ENCODE measurements at places on chromosomes 3 and 15.

- no peak for DNase-seq
Observed at GRCh38 chr3:115598216-115598615, 25.1 kb upstream of the GAP43 start.

- no peak for DNase-seq
Observed at GRCh38 chr3:7271631-7272030, 410.7 kb downstream of the GRM7 start.

DNA sequence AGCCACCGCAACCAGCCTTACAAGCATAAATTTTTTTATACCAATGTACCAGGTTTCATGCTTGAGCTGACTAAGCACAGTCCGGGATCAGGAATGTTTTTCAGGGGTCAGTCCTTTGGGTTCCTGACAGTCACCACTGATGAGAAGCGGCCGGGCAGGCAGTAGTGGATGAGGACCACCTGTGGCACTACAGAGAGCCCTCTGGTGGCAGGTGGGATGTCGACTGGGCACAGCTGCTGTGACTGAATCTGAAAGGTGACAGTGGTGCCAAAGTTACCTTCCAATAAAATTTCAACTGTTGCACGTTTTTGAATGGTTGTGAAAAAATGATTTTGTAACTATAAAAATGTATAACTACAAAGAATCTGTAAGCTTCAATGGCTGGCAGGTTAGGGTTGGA, 34.0 kb downstream of the TPRA1 start:
- no peak for DNase-seq

- no peak for DNase-seq
Observed at GRCh38 chr15:85354461-85354860, 25.9 kb upstream of the AKAP13 start.

DNA sequence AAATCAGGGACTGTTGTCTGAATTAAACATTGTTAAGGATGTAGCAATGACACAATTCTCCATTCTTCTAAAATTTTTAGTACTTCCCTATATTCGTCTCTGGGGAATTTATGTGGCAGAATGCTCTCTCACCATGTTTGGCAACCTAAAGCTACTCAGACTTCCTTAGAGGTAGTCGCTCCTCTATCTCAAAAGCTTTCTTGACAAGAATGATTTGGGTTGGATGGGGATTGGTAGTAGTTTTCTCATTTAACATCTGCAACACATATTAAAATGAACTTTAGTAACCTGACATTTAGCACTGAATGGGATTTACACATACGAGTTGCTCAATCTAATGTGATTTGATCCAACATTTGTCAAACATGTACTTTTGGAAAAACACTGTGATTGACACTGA, 233.3 kb downstream of the RBMS3 start:
- DNase-seq, result no peak

- DNase-seq, result peak; percentile 63
Observed at GRCh38 chr3:184155644-184156521, 706 bp downstream of the DVL3 start.

DNA sequence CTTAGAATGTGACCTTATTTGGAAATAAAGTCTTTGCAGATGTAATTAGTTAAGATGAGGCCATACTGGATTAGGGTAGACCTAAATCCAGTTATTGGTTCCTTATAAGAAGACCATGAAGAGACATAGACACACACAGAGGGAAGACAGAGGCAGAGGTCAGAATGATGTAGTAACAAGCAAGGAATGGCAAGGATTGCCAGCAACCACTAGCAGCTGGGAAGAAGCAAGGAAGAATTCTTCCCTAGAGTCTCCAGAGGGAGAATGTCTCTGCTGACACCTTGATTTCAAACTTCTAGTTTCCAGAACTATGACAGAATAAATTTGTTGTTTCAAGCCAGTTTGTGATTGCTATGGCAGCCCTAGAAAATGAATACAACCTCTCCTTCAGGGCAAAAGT, 116.7 kb downstream of the WDR76 start:
- no peak for DNase-seq

DNA sequence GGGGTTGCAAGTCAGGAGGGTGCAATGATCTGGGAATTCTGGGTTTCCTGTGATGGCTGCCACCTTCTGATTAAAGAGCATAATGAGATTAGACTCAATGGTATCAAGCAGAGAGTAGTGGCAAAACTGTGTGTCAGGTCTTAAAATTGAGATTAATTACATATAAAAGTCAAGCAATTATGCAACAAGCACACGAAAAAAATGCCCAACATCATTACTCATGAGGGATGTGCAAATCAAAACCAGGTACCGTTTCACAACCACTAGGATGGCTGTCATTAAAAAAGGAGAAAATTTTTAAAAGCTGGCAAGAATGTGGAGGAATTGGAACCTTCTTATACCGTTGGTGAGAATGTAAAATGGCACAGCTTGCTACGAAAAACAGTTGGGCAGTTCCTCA, 205.0 kb downstream of the OSBPL10 start:
- DNase-seq, result no peak

GRCh38 chr15:93789441-93789840, 441.9 kb upstream of the MCTP2 start:
- DNase-seq, result no peak

DNA sequence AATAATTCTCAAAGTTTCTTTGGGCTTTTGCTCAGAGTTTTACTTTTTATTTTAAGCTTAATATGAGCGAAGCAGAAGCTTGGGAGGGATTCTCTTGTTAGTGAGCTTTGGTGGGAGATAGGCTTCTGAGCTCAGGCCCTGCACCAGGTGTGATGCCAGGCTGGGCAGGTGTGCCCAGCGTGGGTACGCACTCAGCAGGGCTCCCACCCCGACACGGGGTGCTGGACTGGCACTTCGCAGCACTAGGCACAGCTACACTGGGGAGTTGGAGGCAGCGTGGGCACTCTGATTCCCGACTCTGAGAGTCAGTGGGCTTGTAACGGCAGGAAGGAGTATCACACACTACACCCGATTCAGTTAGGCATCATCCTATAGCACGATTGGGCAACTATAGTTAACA, 244.0 kb downstream of the KLF13 start:
- no peak for DNase-seq

- DNase-seq, result no peak
Observed at GRCh38 chr3:130395916-130396315, 50.4 kb downstream of the COL6A5 start.

DNA sequence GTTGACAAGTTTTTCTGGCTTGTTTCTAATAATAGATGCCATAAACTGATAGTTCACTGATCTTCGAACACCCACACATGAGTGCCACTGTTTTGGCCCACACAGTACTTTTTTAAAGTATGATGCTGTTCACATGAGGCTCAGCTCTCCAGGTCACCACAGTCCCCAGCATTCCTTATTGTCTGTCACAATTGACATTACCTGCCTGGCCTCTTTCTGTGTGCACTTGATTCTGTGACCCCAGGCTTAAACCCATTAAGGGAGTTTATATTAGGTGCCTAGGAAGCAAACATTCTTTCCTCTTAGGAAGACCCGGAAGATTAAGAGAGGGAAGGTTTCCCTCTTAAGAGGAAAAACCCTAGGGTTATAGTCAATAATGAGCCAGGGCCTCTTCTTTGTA, 24.2 kb upstream of the LRRFIP2 start:
- no peak for DNase-seq

- no peak for DNase-seq
Observed at GRCh38 chr15:99440551-99441443, 125.0 kb upstream of the MEF2A start.

DNA sequence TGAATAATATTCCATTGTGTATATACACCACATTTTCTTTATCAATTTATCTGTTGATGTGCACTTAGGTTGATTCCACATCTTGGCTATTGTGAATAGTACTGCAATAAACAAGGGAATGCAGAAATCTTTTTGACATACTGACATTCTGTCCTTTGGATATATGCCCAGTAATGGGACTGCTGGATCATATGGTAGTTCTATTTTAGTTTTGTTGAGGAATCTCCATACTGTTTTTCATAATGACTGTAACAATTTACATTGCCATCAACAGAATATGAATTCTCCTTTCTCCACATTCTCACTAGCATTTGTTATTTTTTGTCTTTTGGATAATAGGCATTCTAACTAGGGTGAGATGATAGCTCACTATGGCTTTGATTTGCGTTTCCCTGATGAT, 174.7 kb downstream of the IGSF11 start:
- no peak for DNase-seq

GRCh38 chr3:11558002-11558401, 85.7 kb downstream of the VGLL4 start:
- no peak for DNase-seq

DNA sequence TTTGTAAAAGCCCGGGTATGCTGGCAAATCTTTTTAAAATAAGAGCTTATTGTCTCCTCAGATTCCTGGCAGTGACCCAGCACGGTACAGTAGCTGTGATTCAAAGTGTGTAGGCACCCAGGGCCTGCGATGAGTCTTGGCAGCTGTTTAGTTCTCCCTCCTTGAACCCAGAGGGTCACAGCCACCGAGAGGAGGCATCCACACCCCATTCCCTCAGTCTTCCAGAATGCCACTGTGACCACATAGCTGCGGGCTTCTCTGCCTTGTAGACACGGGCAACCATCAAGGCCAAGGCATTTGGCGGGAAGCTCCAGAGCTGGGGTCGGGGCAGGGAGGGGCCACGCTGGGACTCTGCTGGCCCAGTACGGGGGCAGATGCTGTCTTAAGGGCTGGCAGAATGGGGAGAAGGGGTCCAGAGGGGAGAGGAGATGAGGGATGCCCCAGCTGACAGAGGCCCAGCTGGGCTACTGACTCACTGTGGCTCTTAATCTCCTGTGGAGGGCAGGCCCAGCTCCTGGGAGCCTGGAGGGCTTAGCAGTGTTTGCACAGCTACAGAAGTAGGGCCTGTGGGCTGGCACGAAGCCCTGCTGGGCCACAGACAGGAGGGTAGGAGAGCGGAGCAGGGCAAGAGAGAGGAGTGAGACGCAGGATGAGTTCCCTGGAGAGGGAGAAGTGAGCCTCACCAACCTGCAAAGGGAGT, 68.8 kb upstream of the DLG1 start:
- no peak for DNase-seq

DNA sequence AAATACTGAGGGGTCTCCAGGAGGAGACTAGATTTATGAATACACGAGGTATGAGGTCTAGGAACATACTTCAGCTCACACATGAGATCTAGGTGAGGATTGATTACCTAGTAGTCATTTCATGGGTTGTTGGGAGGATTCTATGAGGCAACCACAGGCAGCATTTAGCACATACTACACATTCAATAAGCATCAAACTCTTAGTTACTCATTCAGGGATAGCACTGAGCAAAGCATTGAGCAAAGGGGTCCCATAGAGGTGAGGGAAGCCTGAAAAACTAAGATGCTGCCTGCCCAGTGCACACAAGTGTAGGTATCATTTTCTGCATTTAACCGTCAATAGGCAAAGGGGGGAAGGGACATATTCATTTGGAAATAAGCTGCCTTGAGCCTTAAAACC, 4.5 kb downstream of the CCR5 start:
- DNase-seq, result no peak

Data from CD8-positive, alpha-beta memory T cell (primary cell).